ENCODE measurements at places on chromosomes 6 and 20.

GRCh38 chr6:11822346-11822745, 43.7 kb upstream of the ADTRP start:
- no peak for DNase-seq

GRCh38 chr6:161327360-161327953, 53.6 kb upstream of the AGPAT4 start:
- DNase-seq: no peak

GRCh38 chr6:95723638-95724037, 146.3 kb downstream of the MANEA start:
- no peak for DNase-seq

GRCh38 chr6:41201764-41202173, 820 bp upstream of the TREML2 start:
- peak; percentile 30 for DNase-seq

- peak; percentile 74 for DNase-seq
These were observed 487.3 kb upstream of the JARID2 start for GRCh38 chr6:14758421-14759081.

DNA sequence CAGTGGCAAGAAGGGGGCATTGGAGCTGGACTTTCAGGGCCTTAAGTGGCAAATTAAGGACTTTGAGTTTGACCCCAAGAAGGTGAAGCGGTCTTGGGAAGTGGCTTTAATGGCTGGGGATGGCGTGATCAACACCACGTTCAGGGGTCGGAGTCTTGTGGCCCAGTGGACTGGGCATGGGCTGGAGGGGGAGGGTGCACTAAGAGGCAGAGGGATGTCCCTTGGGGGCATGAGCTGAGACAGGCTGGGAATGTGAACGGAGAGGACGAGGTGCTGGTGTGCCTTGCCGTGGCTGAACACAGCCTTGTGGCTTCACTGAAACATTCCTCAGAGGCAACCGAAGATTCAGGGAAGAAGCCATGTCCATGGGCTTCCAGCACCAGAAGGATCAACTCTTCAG, 227.0 kb downstream of the SYNDIG1 start:
- no peak for DNase-seq

GRCh38 chr6:11942185-11942864, 69.8 kb upstream of the HIVEP1 start:
- no peak for DNase-seq

DNA sequence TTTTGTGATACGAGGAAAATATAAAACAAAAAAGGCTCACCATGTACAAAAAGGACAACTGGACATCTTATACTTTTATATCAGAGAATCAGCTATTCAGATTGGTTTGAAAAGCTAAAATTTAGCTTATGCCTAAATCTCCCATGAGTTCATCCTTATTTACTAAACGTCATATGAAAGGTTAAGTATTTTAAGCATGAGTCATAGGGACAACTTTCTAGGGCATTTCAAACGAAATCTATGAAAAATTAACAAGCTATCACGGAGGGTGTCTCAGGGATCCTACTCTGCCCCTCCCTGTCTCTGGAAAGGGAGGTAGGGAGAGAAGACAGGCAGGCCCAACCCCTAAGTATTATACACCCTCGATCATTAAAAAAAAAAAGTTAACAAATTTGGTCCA, 124.1 kb upstream of the LOC128125822 start:
- DNase-seq: no peak

DNA sequence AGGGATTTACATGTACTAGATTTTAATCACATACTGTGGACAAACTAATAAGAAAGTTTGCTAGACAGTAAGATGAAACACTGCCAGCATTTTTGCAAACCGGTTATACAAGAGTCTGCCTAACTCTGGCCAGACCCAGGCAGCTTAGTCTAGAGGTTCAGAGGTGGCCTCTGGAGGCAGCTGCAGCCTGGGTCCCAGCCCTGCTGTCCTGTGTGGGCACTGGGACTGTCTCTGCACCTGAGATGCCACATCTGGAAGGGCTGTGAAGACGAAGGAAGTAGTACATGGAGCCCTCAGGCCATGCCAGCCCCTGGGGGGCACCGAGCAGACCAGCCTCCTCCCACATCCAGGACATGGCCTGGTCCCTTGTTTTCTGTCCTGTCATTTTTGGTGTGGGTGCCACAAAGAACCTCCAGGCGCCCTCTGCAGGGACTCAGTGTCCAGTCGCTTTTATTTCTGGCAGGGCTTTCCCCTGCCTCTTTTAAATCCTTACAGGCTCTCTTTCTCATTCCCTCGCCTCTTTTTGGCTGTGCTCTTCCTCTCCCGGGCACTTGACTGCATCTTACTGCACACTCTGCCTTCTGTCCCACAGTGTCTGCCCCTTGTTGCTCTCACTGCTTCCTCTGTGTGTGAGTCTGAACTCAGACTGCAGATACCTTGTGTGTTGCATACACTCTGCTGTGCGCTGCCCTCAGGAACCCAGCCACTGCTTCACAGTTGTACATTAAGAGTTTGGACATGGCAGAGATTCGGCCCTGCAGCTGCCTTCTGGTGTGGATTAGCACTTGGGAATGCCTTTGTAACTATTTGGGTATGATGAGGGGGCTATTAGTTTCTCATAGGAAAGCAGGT, 216.7 kb downstream of the ZDHHC14 start:
- DNase-seq: peak; percentile 66

All from NB4 (cell line).